NCI-H2171 treated with DMSO at 0.1 percent for 48 hours (cell line): ENCODE measurements at places on chromosomes 13 and 19.

- no peak for DNase-seq
Observed at GRCh38 chr13:42703740-42704139, 77.6 kb upstream of the FAM216B start.

- DNase-seq, result no peak
Observed at GRCh38 chr19:21143854-21144253, 2.0 kb downstream of the ZNF431 start.

GRCh38 chr13:48477191-48477855 lies 55.6 kb downstream of the RCBTB2 start:
- DNase-seq, result no peak

DNA sequence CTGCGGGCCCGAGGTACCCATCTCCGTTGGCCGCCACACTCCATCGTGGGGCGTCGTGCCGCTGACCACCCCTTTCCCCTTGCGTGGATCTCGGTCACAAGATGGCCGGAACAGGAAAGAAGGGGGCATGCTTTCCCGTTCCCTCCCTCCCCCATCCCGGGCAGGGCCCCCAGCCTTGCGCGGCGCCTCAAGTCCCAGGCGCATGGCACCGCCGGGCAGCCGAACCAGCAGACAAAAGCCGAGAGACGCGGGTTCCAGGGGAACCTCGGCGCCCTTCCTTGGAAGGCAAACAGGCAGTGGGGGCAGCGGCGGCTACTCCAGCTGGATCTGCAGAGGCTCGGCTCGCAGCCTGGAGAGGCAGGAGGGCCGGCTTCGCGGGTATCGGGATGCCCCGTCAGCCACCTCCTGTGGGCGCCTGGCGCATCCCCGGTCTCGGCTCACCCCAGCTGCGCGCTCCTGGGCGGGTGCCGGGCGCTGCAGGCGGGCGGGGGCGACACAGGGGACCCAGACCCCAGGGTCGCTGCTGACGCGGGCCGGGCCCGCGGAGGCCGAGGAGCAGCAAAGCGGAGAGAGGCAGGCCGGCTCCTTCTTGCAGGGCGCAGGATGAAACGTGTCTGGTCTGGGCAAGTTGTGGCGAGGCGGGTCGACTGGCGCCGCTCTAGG lies 439 bp downstream of the DZIP1 start:
- peak; percentile 51 for DNase-seq
